LHCN-M2 (cell line): ENCODE measurements at places on chromosomes 5 and 9. TPM values are rescaled to one million over a fixed set of nuclear protein-coding genes. Genes with fewer than 3 reads are reported as not detected.
A peak's percentile ranks its signal among the peaks of the same experiment; 100 is the strongest.

Gene COL27A1
- 6.7 and 11.4 TPM in 2 replicates for total RNA-seq

DNA sequence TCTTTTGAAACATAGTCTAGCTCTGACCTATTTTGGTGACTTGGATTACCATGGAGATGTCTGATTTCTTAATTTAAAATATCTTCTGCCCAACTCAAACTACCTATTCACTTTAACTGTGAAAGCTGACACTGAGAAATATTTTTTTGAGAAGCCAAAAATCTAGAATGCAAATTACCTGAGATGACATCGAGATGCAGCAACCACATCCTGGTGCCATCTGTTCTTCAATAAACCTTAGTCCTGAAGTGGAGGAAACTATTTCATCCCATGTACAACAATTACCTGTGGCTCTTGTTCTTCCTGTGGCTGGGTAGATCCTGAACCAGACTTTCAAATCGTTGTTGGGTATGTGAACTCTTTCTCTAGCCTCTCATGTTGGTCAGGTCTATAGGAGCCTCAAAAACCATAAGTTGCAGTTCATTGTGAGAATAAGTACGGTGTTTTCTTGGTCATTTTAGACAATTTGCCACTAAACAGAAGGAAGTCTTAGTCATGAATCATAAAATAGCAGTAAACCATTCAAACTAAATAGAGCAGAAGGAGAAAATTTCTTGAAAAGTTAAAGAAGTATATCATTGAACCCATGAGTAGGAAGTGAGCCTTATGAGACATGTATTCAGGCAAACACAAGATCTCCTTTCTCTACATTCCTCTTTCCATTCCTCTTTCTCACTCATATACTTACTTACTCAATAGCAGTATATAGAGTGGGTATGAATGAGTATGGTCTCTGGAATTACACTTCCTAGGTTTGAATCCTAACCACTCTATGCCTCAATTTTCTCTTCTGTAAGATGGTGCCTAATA is 176.0 kb downstream of the HMHB1 start:
- DNase-seq, result no peak

DNA sequence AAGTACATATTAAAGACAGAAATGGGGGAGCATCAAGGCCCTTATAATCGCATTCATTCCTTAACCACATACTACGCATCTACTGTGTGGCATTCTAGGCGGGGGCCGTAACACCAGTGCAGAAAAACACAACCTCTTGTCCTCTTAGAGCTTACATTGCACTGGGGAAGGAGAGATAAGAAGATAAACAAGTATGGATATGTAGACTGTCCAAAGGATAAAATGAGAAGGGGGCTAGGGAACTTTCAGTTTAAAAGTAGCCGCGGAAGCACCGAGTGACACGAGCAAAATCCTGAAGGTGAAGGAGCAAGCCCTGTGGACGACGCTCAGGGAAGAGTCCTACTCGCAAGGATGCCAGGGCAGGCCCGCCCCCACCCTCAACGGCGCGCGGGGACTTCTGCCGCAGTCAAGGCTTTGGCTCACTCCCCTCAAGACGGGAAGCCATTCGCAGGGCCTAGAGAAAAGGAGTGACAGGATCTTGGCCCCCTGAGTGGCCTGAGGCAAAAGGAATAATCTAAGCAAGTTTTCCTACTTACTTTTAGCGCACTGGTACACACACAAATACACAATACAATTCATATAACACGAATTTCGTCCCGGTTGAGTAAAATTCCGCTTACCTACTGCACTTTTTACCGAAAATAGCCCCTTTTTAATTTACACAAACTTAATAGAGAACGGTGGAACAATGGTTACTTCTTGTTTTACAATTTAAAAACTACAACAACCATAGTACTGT is 1.3 kb upstream of the NIPBL start:
- DNase-seq, result peak; percentile 44

DNA sequence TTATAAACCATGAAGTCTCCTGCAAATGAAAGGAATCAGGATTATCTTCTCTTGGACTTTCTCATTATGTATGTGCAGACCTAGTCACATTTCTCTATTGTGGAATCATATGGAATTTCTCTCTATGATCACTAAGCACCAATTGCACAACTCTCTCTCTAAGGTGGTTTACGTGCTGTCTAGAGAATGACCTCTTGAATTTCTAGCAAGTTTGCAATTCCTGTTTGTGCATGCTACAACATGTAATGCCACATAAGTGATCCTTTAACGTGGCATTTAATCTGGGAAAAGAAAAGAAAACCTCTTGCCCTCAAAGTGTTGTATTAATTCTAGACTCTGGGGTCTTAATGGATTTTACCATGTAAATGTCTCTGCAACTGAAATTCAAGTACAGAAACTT is 5.0 kb upstream of the PPP2R2B start:
- no peak for DNase-seq

GRCh38 chr5:58181578-58182286 is 278.2 kb downstream of the PLK2 start:
- no peak for DNase-seq

- no peak for DNase-seq
Observed at GRCh38 chr5:5037674-5038073, 102.5 kb upstream of the ADAMTS16 start.

DNA sequence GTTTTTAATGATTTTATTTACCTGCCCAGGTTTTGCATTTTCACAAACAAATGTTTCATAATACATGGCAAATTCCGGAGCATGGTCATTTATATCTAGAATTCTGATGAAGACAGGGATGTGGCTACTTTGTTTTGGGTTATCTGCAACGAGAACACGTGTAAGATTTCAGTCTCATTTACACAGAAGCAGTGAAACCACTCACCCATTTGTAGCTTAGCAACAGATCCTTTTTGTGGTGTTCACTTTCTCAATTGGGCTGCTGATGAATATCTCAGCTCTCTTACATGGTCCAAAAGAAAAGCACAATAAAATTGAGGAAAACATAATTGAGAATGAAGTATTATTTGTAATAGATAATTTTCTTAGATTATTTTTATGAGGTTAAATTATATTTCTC is 148.6 kb downstream of the CDH9 start:
- no peak for DNase-seq
